CD4-positive, alpha-beta T cell treated with Interleukin-4 for 1 hour (primary cell): ENCODE measurements at places on chromosomes 5 and 9.

DNA sequence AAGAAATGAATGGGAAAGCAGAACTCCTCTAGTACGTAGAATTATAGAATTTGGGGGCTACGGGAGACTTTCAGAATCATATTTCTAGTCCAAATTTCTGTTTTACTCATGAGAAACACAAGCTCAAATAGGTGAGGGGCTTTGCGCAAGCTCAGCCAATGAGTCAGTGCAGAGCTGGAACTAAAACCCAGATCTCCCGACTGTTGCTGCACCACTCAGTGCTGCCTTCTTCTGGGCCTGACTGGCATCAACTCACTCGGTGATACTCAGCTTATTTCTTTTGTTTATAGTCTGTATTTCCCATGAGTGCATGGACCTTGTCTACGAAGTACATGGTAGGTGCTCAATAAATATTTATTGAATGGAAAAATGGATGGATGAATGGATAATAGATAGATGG lies 280.2 kb downstream of the CDK5RAP2 start:
- DNase-seq: no peak

DNA sequence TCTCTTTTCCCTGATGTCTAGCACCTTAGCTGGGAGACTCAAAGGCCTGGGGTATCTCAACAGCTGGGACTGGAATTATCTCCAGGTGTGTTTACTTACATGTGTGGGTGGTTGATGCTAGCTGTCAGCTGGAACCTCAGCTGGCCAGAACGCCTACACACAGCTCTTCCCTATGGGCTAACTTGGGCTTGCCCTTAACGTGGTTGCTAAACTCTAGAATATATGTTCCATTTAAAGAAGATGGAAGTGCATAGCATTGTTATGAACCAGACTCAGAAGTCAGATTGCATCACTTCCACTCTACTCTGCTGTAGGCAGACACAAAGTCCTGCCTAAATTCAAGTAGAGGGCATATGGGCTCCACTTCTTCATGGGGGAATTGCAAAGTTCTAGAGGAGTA lies 29.3 kb downstream of the SGCD start:
- no peak for DNase-seq

DNA sequence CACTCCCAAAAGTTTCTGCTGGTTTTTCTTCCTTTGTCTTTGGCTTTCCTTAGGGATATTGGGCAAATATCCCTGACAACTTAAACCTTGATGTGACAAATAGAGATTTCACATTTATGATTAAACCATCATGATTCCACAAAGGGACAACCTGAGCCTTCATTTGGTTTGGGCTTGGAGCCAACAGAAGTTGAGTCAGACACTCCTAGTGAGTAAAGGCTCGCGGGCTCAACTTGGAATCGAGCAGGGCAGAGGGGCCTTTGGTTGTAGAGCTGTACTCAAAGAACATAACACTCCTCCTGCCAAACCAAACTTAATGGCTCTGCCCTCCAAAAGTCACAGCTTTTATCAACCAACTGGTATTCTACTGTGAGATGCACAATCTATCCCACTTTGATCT lies 290.2 kb upstream of the MAP3K1 start:
- DNase-seq: no peak

- no peak for DNase-seq
Measured at GRCh38 chr5:87094833-87095232, 172.8 kb upstream of the RASA1 start.

DNA sequence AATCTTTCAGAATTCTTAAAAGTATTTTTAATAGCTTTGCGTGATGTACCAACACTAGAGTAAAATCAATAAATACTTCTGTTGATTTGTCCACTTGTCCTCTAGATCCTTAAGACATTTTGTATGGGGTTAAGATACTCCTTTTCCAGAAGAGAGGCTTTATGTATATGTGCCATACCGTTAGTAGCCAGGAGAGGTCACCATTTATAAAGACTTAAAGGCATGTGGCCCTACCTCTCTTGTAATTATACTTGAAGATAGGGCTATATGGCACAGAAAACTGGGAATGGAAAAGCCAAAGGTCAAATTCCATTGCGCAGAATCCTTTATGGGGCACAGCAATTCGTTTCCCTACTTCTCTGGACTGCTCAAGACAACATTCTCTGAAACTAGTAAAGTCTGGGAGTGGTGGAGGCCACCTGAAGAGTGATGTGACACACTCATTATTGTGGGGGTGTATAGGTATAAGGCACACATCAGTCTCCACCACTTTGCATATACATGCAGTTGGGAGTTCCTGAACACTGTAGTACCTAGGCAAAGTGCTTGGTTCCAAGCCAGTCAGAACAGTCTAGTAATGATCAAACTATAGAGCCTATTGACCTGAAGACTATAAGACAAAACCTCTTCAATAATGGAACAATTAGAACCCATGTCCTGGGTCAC lies 140.1 kb upstream of the FBXL17 start:
- peak; percentile 38 for DNase-seq

- DNase-seq: no peak
Measured at GRCh38 chr5:123033157-123033671, 3.3 kb downstream of the PPIC start.

DNA sequence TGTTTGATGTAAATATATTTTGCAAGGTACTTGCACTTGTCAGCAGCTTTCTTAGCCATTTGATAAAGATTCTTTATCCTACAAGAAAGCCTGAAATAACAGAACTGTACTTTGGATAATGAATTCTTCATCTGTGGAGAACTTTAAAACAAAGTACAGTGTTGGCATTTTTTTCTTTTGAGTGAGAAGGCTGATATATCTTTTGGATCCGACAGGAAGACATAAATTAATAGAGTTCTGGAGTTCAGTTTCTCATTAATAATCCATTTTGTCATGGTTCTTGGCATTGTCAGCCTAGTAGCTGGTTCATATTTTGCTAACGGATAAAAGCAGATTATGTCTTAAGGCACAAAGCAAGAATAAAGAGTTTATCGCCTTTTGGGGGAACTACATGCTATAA lies 17.0 kb downstream of the PBX3 start:
- no peak for DNase-seq

DNA sequence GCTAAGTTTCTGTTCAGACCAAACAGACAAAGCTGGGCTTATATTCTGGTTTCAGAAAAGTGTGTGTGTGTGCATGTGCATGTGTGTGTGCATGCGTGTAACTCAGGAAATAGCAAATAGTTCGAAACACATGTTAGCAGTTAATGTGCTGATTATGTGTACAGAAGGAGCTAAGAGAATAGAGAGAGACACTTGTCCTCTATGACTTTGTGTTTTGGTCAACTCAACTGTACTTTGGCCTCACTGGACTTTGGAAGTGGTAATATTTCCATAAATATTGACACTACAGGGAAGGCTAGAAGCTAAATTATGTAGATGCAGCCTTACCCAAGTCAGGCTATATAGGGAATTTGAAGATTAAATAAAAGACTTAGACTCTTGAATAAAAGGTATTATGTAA lies 155.5 kb downstream of the RAB3C start:
- no peak for DNase-seq

GRCh38 chr5:104702212-104702611 lies 1139.6 kb upstream of the NUDT12 start:
- DNase-seq: no peak

DNA sequence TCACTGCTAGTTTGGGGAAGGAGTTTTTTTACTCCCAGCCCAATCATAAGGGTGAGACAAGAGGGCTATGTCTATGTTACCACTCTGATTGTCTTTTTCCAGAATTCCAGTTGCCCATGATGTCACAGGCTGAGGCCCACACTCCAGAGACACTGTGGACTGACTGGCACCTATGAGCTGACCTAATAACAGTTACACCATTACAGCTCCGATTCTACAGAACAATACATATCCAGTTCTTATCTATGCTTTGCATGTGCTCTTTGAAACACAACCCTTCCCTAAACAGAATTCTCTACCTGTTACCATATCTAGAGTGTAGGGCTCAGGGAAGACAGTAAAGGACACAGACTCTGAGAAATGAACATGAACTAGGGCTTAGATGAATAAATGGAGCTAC lies 45.7 kb upstream of the ALDOB start:
- no peak for DNase-seq

DNA sequence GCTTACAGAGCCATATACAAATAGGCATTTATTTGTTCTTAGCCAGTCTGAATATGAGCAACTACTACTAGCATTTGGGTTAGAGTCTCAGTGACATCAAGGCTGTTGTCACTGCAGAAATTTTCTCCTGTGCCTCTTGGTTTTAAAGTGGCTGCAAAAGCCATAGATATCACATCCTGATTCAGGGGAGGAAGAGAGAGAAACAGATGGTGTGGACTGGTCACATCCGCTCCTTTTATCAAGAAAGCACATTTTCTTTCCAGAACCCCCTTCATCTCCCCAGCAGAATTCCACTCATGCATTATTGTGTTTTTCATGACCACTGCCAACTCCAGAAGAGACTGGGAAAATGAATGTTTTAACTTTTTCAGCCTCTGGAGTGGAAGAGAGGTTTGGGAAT lies 69.8 kb downstream of the PTTG1 start:
- no peak for DNase-seq

DNA sequence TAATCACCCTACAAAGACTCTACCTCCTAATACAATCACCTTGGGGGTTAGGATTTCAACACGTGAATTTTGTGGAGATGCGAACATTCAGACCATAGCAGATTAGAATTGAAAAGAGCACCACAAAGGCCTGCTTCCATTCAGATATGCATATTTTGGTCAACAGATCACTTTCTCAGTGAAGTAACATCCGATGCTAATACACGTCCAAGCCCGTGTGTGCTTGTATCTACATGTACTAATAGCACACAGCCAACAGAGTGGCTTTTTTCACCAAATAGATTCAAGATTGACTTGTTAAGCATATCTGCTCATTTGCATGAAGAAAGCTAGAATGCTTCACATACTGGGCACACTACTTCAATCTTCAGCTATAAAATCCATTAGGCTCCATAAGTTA lies 35.6 kb upstream of the SSBP2 start:
- no peak for DNase-seq

DNA sequence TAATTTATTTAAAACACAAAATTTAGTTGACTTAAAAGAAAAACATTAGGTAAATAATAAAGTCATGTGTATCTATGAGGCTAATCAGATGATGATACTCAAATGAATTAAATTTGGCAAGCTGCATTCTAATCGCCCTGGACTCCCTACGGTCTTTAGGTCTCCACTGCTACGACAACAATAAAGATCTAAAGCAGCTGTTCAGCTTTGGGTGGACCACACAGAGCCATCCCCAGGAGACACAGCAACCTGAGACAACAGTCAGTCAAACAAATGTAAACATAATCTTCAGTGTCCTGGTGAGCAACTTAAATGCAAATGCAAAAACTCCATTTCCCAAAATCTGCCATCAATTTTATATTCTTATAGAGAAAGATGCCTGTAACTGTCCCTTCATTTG lies 65.5 kb downstream of the MCTP1 start:
- no peak for DNase-seq

- no peak for DNase-seq
Measured at GRCh38 chr5:89445106-89445745, 562.2 kb upstream of the MEF2C start.

DNA sequence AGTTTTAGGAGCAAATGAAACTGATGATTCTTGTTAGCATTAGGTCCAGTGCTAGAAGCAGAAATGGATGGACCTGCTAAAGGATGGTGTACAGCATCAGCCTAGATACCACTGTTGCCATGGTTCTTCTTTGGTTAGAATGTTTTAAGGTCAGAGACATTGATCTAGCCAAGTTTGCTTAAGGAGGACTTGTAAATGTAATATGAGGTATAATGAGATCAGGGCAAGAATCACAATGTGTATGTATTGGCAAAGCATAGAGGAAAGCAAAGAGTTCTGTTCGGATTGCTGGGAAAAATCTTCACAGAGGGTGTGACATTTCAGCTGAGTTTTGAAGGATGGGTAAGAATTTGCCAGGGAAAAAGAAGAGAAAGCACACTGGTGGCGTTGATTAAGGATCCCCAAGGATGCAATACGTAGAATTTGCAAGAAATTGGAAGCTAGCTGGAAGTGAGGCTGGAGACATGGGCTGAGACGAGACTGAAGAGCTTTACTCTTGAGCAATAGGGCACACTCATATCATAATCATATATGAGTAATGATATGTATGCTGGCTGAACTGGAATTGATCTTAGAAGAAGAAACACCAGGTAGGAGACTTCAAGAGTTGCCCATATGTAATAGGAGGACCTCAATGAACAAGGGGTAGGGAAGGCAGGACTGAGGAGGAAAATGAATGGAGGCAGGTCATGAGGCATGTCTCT lies 102.0 kb downstream of the ZNF462 start:
- DNase-seq: no peak

- no peak for DNase-seq
Measured at GRCh38 chr9:137253717-137254623, 1.2 kb upstream of the NELFB start.
